Purkinje cell (primary cell): ENCODE measurements at places on chromosomes 13 and 19. TPM values are rescaled to one million over a fixed set of nuclear protein-coding genes. Genes with fewer than 3 reads are reported as not detected.

Gene DUS3L
- 1.2 and 2.3 TPM in 2 replicates for polyA plus RNA-seq

Gene OLFM4
- polyA plus RNA-seq, result 0.38 and 0.66 TPM in 2 replicates

Gene ZNF729
- polyA plus RNA-seq, result not detected in 2 replicates

Gene ZNF836
- polyA plus RNA-seq, result 12.4 and 18.1 TPM in 2 replicates

Gene EGLN2
- polyA plus RNA-seq, result 24.5 and 34.4 TPM in 2 replicates

Gene SHISA7
- 0.62 TPM in 1 of 2 replicates, not detected in the other for polyA plus RNA-seq

Gene SYMPK
- polyA plus RNA-seq, result 0.63 and 1.2 TPM in 2 replicates

Gene SIGLEC5
- not detected in 2 replicates for polyA plus RNA-seq

Gene ZFP28
- polyA plus RNA-seq, result 7.7 and 11.7 TPM in 2 replicates

Gene DAND5
- not detected in 2 replicates for polyA plus RNA-seq

Gene TGFBR3L
- polyA plus RNA-seq, result 0.97 and 4.5 TPM in 2 replicates

Gene GJA3
- 0.05 TPM in 1 of 2 replicates, not detected in the other for polyA plus RNA-seq

Gene NEK3
- 5.9 TPM in 1 of 2 replicates, not detected in the other for polyA plus RNA-seq

Gene CEACAM8
- polyA plus RNA-seq, result 0.27 and 1.6 TPM in 2 replicates

Gene HAUS5
- polyA plus RNA-seq, result 0.60 and 0.84 TPM in 2 replicates

Gene PGLYRP1
- not detected in 2 replicates for polyA plus RNA-seq

Gene PALM
- 0.28 and 0.99 TPM in 2 replicates for polyA plus RNA-seq

Gene CLEC17A
- polyA plus RNA-seq, result not detected in 2 replicates

Gene CNFN
- polyA plus RNA-seq, result 10.5 and 29.7 TPM in 2 replicates

Gene ZNF132
- 1.0 and 2.4 TPM in 2 replicates for polyA plus RNA-seq

Gene SGCG
- polyA plus RNA-seq, result not detected in 2 replicates

Gene ODAD3
- 0.99 and 3.2 TPM in 2 replicates for polyA plus RNA-seq
